ENCODE measurements at places on chromosomes 1 and 21.

- DNase-seq = peak; percentile 65
These were observed 717 bp upstream of the BATF3 start for GRCh38 chr1:212700223-212700891.

GRCh38 chr1:184479435-184480167 is 92.8 kb downstream of the C1orf21 start:
- DNase-seq = no peak

DNA sequence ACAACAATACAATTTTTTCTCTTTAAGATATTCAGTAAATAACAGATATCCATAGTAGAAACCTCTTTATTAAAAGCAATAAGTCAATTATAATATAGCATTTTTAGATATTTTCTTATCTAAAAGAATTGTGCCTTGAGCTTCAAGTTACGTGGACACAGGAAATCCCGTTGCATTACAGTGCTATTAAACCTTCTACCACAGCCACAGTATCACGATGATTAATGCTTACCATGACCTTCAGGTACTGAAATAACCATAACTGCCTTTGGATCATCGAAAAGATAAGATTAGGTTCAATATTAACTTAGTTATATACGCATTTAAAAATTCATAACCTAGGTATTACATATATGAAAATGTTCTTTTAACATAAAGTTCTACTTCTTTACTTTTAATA is 17.9 kb downstream of the B3GALNT2 start:
- no peak for DNase-seq

DNA sequence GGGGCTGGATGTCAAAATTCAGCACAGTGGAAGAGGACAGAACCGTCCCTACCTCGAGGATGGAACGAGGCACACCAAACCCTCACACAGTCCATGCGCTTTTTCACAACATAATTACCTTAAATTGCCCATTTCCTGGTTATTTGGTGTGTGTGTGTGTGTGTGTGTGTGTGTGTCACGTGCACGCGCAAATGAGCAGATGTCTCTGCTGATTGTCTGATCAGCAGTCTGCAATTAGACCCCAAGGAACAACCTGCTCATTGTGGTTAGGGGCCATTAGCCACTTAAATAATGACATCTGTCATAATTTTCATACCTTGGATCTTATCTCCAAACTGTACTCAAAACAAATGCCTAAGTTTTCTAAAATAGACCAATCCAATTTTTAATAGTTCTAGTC is 23.2 kb downstream of the AVPR1B start:
- DNase-seq = no peak

GRCh38 chr1:18581420-18581880 is 49.2 kb upstream of the PAX7 start:
- no peak for DNase-seq

DNA sequence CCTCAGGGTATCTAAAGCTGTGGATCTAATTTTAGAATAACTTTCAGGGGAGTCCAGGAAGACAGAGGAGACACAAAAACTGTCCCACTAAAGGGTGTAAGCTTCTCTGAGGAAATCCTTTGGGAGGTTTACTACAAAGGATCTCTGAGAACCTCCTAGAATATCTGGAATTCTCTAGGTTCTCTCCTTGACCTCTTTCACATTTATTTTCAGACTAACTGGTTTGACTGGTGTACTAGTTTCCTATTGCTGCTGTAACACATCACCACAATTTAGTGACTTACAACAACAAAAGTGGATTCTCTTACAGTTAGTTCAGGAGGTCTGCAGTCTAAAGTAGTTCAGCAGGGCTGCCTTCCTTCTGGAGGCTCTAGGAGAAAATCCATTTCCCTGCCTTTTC is 175.3 kb upstream of the KIAA0040 start:
- DNase-seq = no peak

- DNase-seq = no peak
These were observed 913.5 kb downstream of the MRPL39 start for GRCh38 chr21:24693779-24694178.

GRCh38 chr1:236052232-236052993 is 12.5 kb downstream of the NID1 start:
- DNase-seq = no peak

DNA sequence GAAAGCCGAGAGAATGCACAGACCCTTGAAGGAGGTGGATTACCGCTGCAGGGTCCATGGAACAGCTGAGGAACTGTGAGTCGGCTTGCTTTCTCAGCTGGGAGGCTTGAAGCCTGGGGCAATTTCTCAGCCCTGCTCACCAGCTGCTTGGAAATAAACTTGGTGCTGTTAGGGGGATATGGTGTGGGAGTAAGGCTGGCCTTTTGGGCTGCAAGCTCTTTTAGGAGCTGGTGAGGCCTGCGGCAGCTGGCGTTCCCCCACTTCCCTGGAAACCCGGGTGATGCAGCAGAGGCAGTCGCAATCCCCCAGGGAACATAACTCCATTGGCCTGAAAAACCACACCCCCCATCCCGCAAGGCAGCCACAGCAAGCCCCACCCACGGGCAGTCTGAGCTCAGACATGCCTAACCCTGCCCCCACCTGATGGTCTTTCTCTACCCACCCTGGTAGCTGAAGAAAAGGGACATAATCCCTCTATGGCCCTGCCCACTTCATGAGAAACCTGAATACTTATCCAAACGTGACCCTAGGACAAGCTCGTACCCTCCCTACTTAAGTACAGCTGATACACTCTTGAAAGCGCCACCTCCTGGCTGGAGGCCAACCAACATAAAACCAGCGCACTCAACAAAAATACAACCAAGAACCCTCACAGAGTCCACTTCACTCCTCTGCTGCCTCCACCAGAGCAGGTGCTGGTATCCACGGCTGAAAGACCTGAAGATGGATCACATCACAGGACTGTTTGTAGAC is 1995.8 kb downstream of the NCAM2 start:
- DNase-seq = no peak

DNA sequence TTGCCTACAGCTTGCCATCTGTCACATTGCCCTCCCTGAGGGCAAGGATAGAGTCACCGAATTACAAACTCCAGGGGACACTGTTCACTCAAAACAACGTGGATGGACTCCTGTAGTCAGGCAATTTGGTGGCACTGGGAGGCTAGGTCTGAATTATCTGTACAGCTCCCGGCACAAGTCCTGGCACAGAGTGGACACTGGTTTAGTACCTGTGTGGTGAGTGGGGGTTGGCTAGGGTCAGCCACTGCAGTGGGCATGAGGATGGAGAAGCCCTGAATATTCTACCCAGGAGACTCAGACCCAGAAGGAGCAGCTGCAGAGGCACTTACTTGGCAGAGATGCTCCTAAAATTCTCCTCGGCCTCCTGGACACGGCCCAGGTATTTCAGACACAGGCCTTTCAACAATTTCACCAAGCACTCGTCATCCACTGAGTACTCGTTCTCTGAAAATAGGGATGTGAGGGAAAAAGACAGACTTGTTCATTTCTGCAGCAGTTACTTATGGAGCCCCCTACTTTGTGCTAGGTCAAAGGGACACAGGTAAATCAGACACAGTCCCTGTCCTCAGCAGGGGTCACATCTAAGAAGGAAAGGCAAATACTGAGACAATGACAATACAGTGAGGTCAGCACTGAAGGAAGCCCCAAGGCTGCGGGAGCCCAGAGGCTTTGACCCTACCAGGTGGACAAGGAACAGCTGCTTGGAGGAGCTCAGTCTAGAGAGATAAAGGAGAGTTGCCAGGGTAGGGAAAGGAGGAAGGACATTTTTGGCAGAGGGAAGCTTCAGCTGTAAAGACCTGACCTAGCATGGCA is 40.5 kb downstream of the TTC39A start:
- DNase-seq = no peak

DNA sequence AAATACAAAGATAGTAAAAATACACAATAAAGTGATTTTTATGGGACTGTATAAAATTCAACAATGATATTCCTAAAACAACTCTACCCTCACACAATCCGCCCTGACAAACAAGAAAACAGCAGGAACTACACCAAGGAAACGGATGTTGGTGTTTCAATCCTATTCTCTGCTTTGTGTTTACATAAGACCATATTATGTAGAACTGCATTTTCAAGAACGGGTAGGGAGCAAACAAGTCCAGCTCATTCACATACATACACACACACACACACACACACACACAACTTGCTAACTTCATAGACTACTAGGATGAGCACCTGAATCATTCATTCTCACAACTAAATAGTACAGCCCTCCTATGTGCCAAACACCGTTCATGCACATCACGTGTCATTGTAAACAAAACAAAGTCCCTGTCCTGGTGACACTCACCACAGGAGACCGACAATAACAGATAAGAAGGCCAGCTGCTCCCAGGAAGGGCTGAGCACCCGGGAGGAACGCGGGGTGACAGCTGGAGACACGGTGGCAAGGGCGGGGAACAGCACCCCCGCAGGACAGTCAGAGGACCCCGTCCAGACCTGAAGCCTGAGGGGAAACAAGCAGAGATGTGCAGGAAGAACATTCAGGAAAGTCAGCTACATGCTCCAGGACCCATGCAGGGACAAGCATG is 43.0 kb downstream of the NPHP4 start:
- DNase-seq = no peak

DNA sequence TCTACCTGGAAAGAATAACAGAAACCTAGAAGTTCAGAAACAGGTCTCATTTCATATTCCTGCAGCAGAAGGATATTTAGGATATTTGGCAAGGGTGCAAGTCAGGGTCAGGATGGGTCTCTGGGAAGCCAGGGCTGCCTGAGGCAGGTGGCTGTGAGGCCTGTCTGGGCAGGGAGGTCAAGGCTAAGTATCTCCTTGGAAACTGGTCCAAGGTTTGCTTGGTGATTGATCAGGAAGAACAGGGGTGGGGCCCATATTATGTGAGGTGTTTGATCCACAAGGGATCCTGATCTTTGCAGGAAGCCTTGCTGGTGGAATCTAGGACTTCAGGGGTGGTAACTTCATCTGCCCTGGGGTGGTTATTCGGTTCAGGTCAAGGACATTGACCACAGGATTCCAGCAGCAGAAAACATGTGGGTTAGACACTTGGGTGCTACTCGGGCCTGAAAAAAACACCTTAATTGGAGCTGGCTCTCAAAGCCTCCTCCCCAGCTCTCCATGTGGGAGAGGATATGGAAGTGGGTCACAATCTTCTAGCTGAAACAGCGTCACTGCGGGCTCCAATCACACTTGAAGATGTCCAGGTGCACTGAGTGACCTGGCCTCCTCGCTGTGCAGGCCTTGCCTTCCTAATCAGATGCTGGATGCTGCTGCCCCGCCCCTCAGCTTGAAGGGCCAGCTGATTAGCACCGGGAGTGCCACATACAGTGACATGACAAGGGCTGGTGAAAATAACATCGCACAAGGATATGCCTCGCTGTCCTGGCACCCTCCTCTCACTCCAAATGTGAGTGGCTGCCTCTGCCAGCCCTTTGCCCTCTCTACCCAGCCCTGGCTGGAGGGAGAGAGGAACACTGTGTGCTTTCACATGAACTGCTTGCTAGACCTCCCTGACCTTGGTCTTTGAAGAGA is 8.7 kb downstream of the CTNNBIP1 start:
- no peak for DNase-seq

GRCh38 chr1:117312453-117313138 is 54.7 kb upstream of the MAN1A2 start:
- no peak for DNase-seq

GRCh38 chr1:19436716-19437476 is 48.4 kb downstream of the CAPZB start:
- DNase-seq = no peak

DNA sequence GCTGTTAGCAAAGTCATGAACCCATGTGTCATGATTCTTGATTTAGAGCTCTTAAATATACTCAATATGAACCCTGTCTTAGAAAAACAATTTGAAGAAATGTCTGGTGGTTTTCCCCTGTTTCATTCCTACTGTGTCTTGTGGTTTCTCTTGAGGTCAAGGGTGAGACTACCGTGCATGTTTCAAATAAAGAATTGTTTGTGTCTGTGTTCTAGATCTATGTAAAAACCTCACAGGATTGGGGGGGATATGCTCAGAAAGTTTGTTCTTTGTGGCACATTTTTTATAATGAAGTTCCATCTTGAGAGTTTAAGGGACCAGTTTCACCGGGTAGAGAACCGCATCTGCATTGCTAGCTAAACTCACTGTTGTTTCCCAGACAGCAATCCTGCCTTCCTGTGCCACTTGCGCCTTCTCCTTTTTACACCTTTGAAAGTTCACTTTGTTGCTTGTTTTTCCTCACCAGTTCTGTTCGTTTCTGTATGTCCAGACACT is 30.9 kb upstream of the CACYBP start:
- no peak for DNase-seq

DNA sequence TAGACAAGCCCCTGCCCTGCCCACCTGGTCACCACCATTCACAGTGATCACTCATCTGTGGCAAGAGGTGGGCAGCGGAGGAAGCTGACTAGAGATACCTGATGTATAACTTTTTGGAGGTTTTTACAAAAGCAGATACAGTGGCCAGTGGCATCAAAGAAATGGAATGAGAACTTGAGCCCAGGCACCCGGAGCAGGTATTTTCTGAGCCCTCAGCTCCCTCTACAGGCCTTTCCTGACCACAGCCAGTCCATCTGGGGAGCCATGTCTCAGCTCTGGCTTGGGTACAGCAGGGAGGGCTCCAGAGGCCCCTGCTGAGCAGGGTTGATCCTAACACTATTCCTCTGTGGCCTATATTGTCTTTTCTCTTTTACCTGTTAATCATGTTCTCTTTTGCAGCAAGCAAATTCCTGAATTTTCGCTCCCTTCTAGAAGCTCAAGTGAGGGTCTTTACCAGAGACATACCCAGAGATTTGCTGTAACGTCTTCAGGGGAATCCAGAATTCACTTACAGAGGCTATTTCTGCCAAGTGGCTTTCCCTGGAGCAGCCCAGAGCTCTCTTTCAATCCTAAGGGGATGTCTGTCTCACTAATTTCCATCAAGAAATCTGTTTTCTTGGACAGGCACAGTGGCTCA is 27.3 kb downstream of the GPR157 start:
- DNase-seq = no peak

DNA sequence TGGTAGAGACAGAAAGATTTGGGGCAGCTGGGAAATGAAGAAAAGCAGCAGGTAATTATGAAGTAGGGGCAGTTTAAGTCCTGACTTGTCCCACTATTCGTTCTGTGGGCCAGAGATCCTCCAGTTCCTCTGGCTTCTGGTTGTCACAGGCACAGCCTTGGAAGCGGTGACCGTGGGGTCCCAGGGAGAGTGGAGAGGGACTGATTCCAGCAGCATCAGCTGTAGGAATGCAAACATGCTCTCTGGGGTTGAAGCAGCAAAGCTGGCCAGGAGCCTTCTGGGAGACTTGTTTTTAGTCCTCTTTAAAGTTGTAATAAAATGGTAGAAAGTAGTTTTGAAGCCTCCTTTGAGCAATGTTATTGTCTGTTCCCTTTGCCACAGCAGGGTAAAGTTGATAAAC is 488.0 kb downstream of the LMO4 start:
- no peak for DNase-seq

GRCh38 chr1:117629625-117630422 is 24.0 kb downstream of the TENT5C start:
- no peak for DNase-seq

GRCh38 chr1:228957535-228957934 is 222.3 kb downstream of the RHOU start:
- DNase-seq = no peak

GRCh38 chr1:61670016-61670415 is 54.9 kb downstream of the TM2D1 start:
- no peak for DNase-seq

- no peak for DNase-seq
These were observed 126.9 kb upstream of the SLC35F3 start for GRCh38 chr1:233777566-233777965.

Measured in activated naive CD8-positive, alpha-beta T cell treated with anti-CD3 and anti-CD28 coated beads, Interleukin-2, amount 50 U/mL, for 16 hours (primary cell).